LHCN-M2 (cell line): ENCODE measurements at places on chromosomes 1 and 21. TPM values are rescaled to one million over a fixed set of nuclear protein-coding genes. Genes with fewer than 3 reads are reported as not detected.

AIRE gene
- not detected in 2 replicates for total RNA-seq

DNA sequence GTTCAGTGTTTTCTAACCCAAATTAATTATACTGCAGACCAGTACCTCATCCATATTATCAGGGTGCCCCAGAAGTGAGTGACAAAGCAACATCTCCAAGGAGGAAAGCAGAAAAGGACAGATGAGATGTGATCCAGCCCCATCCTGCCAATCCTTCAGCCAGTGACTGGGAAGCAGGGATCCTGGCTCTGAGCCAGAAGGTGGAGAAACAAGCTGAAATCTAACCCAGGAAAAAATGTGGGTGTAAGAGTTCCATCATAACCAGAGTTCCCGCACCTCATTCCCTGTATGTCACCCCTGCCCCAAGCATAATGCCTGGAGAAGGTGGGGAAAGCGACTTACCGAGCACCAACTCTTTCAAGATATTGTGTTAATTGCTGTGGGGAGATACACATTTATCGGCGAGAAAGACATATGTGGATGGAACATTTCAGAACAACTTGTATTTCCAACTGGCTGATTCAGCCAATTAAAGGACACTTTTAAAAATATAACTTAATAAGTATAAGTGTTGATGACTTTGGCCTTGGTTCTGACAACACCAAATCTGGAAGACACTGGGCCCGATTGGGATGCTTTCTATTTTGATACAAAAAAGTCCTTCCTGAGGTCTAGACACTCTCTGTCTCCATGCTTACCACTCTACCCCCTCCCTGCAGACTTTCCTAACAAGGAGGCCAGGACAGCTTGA is 14.9 kb downstream of the PLEKHA6 start:
- DNase-seq: peak; percentile 46

- no peak for DNase-seq
Measured at GRCh38 chr1:44012404-44012803, 18.9 kb downstream of the SLC6A9 start.

IGSF9 gene
- not detected in 2 replicates for total RNA-seq

TOR1AIP1 gene
- 50.9 and 54.8 TPM in 2 replicates for total RNA-seq

MIXL1 gene
- total RNA-seq: not detected in 2 replicates

DNA sequence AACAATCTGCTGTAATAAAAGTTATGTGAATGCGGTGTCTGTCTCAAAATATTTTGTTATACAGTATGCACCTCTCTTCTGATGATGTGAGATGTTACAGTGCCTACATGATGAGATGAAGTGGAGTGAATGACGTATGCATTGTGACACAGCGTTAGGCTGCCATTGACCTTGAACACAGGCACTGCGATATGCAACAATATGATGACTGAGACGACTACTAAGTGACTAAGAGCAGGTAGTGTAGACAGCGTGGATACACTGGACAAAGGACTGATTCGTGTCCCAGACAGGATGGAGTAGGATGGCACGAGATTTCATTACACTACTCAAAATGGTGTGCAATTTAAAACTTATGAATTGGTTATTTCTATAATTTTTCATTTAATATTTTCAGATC is 8.4 kb downstream of the SGIP1 start:
- no peak for DNase-seq

DNA sequence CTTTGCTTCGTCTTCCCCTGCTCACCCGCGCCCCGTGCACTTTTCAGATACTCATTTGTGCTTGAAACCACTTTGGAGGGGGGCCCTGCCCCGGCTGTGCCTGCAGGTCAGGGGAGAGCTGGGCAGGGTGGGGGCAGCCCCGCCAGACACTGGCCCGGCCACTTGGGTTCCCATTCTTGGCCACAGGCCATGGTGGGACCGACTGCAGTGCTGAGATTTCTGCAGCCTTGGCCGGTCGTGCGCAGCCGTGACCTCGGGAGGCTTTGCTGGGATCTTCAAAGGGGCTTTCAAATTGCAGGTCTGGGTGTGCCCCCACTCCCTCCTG is 54.5 kb upstream of the TTC34 start:
- no peak for DNase-seq

- peak; percentile 73 for DNase-seq
Measured at GRCh38 chr1:205258719-205259118, 31.0 kb downstream of the TMCC2 start.

GRCh38 chr1:31776516-31776915 is 12.4 kb upstream of the ADGRB2 start:
- no peak for DNase-seq

DNA sequence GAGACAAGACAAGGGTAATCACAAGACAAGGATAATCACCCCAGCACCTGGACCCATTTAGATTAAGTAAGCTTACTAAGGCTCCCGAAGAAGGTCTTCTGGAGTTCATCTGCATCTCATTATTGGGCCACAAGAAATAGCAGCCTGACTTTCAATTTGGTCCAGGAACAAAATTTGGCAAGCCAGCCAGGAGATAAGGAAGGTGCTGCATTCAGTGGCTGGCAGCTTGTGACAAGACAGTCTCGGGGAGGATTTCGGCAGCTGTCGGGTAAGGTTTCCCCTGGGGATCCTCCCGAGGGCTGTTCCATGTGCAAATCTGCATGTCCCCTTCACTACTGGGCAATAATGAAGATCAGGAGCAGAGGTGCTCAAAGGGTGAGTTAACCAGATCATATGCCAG is 195.2 kb downstream of the FCRL5 start:
- DNase-seq: no peak

FAM163A gene
- total RNA-seq: not detected in 2 replicates

GRCh38 chr1:245621589-245621988 is 466.8 kb downstream of the KIF26B start:
- DNase-seq: no peak

SYNJ1 gene
- total RNA-seq: 7.9 and 8.3 TPM in 2 replicates

RPS6KA1 gene
- total RNA-seq: 5.7 and 7.2 TPM in 2 replicates

PGLYRP3 gene
- not detected in 2 replicates for total RNA-seq

OPRD1 gene
- 0.23 and 0.32 TPM in 2 replicates for total RNA-seq

DNA sequence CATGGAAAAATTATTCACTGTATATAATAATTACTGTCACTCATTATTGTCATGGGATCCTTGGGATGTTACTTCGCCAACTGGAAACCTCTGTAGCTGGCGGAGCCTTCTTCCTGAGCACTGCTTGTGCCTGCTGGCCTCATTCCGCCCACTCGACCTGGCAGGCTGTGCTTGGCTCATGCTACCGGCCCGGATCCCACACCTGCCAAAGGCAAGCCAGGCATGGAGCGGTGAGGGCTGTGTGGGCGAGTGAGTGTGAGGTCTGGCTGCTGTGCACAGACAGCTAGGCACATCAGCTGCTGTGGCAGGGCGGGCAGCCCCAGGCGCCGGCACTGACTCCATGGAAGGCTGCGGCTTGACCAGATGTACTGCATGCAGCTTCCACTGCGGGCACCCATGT is 78.4 kb downstream of the DISP1 start:
- DNase-seq: no peak

GRCh38 chr1:30537279-30537678 is 186.1 kb downstream of the MATN1 start:
- DNase-seq: no peak

GRCh38 chr21:17527240-17527639 is 14.4 kb downstream of the CXADR start:
- DNase-seq: no peak

- peak; percentile 97 for DNase-seq
Measured at GRCh38 chr21:45427331-45428271, 22.6 kb downstream of the COL18A1 start.

- no peak for DNase-seq
Measured at GRCh38 chr1:10292188-10292587, 81.8 kb downstream of the KIF1B start.

NFASC gene
- total RNA-seq: 0.19 and 0.46 TPM in 2 replicates

CTSE gene
- total RNA-seq: not detected in 2 replicates

DNA sequence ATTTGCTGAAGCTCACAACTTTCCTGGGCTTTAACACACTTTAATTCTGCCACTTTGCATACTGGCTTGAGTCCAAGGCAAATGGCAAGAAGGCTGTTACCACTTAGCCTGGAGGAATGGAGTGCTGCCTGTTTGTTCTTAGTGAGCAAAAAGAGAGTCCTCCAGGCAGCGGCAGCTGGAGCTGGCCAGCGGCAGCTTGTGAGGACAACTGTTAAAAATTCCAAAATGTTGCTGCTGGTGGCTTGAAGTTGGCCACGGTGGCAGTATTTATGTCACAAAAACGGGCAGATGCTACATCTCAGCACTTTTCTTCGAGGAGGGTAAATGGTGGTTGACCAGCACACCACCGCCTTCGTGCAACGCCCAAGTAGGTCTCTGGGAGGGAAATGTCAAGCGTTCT is 27.3 kb downstream of the STPG1 start:
- DNase-seq: no peak
